ENCODE measurements at places on chromosomes 5 and 9. TPM values are rescaled to one million over a fixed set of nuclear protein-coding genes. Genes with fewer than 3 reads are reported as not detected.
A peak's percentile ranks its signal among the peaks of the same experiment; 100 is the strongest.

The PKD2L2 gene
- total RNA-seq: not detected

The FASTKD3 gene
- 15.4 TPM for total RNA-seq

GRCh38 chr5:61706751-61707150 lies 374.7 kb downstream of the ZSWIM6 start:
- DNase-seq: no peak

GRCh38 chr5:159459951-159460538 lies 129.8 kb upstream of the IL12B start:
- DNase-seq: no peak

- DNase-seq: no peak
These were observed 69.8 kb upstream of the CCDC112 start for GRCh38 chr5:115366223-115366622.

- no peak for DNase-seq
These were observed 920.5 kb downstream of the TLE4 start for GRCh38 chr9:80492221-80492620.

The BASP1 gene
- total RNA-seq: 144 TPM

The FLT4 gene
- total RNA-seq: 7.2 TPM

GRCh38 chr5:126483156-126483555 lies 59.9 kb downstream of the GRAMD2B start:
- no peak for DNase-seq

The NPM1 gene
- 2,089 TPM for total RNA-seq

DNA sequence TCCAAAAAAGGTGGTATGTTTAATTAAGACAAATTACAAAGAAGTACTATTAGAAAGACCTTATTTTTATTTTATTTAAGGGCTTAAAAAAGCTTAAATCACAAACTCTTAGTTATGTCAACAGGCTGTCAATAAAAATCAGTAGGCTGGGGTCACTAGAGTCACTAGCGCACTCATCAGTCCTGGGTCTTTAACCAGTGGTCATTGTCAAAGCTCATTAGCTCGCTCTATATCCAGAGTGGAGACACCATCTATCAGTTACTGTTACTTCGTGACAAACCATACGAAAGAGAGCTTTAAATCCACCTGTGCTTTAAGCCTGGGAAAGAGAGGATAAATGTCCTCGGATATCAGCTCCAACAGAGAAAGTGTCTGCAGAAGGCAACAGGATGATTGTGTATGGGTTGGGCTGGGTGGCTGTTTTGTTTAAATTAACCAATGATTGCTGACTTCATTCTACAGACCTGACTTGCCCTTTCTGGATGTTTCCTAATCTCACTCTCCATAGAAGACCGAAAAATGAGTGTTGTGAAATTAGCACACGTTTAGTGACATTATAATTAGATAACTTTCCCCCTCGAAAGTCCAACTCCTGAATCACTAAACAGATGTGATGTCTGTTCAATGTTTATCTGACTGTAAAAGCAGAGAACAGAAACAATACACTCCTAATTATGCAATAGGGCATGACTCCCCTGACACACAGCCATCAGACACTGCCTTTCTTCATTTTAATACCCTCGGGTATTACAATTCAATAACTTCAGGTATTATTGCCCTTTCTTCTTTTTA lies 123.6 kb upstream of the TNPO1 start:
- DNase-seq: no peak

DNA sequence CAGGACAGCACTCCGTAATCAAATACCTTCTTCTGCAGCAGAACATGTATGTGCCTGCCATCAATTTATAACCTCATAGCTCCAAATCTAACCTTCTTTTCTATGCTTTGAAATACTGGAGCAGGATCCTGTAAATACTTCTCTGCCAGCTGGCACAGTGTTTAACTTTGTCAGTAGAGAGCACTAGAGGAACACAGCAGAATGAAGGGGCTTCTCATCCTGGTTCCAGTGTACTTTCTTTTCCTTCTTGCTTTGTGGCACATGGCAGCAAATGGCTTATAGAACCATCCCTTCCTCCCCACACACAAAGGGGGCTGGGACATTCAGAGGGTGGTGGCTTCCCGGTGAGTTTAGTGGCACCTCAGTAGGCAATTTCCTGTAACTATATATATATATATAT lies 3.8 kb upstream of the FBXW11 start:
- no peak for DNase-seq

The FOXD4 gene
- 0.26 TPM for total RNA-seq

DNA sequence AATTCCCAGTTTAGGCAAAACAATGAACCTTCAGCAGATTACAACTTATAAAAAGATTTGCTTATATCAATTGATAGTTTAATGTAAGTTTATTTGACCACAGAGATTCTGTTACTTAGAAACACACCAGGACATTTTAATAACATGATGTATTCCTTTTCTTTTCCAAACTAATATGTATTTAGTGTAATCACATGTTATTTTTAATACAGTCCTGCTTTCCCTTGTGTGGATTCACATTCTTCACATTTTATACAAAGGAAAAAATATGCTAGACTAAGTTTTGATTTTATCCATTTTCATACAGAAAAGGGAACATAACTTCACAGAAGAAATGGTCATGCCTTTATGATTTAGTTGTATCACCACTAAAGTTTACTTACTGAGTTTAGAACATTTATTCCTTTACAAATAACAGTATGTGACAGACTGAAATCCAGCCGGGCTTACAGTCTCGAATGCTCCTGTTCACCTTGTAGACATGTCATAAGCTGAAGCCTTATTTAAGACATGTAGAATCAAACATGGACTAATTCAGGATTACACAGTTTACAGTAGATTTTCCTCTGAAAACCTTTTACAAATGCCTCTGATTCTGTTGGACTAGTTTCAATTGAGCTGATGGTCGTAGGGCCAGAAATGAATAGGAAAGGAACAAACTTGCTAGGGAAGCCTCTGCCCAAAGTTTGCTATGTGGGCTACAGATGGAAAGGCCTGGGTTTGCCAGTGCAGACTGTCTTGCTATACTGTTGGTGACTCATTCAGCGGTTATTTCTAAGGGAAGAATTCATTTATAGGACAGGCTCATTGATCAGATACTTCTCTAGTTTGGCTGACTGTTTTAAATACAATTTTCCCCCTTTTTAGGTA lies 6.6 kb upstream of the ASPN start:
- no peak for DNase-seq

The RNF183 gene
- not detected for total RNA-seq

The AMBP gene
- total RNA-seq: 1.7 TPM

The PCSK1 gene
- total RNA-seq: 9.2 TPM

- DNase-seq: no peak
These were observed 176.1 kb downstream of the ATPSCKMT start for GRCh38 chr5:10073441-10074104.

The ARSI gene
- total RNA-seq: 3.6 TPM

The ANKRD31 gene
- total RNA-seq: not detected

The PDE8B gene
- total RNA-seq: 0.03 TPM

- DNase-seq: peak; percentile 77
These were observed 16.7 kb upstream of the SLC25A51 start for GRCh38 chr9:37920471-37921167.

The HSPB3 gene
- not detected for total RNA-seq

DNA sequence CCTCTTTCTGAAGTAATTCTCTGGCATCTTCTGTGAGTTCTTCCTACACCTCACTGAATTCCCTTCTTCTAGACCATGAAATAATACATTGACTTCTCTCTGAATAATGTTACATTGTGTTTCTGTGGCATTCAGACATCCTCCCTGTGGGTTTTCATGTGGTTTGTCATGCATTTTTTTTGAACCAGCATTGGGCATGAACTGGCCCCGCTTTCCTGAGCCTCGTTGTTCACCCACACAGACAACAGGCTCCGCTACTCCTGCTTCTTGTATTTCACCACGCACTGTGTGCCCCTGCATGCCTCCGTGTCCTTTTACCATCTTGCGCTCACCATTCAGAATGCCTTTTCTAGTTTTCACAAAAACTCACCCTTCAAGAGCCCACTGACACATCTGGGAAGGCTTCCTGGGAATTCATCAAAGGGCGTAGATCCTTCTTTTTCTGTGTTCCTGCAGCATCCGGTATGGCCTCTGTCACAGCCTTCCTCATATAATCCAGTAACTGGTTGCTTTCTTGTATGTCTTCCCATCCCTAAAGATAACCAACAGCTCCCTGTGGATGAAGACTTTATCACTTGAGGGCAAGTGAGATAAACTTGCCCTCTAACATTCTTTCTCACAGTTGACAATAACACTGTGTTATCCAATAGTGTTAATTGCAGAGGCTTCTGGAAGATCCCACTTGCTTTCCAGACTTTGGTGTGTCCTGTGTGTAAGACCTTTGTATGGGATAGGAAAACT lies 51.5 kb upstream of the ADAMTSL1 start:
- DNase-seq: no peak

DNA sequence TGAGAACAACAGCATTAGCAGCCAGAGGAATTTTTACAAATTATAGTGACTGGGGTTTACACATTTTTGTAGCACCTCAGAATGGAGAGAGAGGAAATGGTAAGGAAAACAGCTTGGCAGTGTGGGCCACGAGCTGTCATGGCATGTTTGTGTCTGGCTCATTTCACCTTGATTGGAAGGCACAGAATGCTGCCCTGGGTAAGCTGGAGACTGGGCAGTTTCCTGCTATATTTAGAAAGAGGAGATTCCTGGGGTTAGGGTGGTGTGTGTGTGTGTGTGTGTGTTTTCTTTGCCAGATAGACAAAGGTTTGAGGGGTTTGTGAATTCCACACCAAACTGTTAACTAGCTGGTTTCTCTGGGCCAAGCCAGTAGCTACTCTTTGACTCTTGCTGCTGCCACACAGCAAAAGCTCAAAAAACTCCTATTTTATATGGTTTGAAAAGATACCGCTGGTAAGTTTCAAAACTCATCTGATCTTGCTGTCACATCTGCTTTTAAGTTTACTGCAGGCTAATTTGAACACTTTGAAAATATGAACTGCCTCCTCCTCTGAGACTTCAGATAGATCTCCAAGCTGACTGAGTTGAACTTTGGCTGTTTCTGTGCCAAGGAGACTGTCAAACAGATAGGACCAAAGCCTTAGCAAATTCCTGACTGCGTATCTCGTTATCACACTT lies 9.1 kb downstream of the ARHGAP26 start:
- DNase-seq: no peak

DNA sequence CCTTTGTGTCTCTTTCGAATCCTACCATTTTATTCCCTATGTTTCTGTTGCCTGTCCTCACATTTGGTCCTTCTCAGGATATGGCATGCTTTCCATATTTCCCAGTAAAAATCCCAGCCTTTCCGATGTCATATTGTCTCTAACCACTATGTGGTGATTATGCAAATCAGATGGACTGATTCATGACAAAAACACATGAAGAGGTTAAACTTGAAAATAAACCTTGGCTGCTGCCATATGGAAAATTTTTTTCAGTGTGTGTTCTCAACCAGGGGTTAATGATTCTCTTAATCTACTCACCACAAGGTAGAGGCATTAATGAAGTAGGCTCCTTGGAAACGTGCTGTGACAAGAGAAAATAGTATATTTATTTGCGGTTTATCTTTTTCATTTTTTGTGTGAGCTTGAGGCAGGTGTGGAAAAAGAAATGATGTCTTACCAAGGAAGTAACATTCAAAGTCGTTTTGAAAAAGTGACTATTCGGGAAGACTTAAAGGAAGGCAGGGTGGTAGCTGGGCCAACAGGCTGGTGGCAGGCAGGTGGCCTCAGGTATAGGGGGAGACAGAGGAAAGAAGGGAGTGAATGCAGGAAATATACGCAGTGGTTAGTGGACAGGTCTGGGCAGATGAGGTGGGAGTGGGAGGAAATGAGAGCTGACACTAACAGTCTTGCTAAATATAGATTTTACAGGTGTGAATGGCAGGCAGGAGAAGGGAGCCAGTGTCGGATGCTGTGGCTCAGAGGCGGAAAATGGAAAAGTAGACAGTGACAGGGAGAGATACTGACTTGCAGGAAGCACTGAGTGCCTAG lies 46.2 kb downstream of the DMRT2 start:
- no peak for DNase-seq

GRCh38 chr5:146006470-146007190 lies 70.3 kb downstream of the SH3RF2 start:
- DNase-seq: no peak

DNA sequence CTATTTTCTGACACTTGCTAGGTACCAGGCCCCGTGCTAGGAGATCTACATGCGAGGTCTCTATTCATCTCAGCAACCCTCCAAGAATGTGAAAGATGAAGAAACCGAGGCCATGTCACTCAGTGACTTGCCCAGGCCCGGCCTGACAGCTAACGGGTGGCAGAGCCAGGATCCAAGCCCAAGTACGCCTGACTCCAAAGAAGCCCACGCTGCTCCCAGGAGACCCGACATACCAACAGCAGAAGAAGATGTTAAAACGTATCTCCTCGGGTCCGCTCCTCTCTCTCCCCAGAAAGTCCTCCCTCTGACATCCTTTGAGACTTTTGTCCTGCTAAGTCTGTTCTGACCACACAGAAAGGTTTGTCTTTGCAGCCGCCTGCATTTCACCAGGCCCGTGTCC lies 65.2 kb downstream of the CRB2 start:
- DNase-seq: no peak

GRCh38 chr9:5430912-5431311 lies 6.8 kb downstream of the PLGRKT start:
- DNase-seq: no peak

DNA sequence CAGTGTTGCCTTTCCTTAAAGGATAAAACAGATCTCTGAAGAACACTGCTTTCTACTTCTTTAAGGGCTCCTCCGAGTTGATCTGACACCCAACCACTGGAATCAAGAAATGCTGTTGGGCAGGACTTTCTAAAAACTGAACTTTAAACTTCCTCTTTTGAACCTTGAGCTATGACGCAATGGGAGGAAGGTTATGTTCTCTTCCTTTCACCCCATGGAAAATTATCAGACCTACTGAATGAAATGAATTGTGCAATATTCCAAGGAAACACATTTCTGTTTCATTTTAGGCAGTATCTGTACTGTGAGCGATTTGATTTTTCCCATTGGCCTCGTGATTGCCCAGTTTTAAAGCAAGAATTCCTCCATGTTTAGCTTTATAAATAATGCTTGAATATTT lies 206.0 kb upstream of the PRR16 start:
- no peak for DNase-seq

DNA sequence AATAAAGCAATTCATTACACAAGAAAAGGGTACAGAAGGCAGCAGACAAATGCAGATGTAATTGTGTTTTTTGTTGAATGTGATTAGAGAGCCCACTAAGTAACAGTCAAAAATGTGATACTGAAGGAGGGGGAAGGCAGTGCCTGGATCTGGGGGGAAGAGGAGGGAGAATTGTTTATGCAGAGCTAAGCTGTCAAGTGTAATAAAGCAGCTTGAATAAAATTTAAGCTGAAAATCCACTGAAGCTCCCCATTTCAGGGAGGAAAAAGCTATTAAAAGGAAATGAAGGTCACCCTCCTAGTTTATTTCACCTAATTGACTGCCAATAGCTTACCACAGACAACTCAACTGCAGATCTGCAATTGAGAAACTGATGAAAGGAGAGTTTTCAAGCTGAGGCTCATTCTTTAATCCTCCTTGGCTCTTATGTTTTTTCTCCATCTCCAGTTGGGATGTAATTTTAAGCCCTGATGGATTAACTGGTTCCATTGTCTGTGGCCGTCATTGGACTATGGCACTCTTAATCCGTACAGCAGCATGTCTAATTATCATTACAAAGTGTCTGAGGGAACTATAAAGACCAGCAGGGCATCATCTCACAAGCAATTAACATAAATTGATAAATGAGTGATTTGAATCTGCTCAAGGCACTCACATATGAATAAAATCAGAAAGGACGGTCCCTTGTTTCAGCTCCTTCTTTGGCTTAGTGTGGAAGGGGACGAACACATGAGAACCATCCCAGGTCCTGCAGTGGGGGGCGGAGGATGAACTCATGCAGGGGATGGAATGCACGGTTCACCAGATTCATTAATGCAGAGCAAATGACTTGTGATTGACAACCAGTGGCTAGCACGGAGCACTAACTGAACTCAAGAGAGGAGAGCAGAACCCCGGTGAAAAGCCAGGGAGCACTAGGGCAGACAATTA lies 38.5 kb downstream of the TLE1 start:
- DNase-seq: no peak

The GMCL2 gene
- total RNA-seq: not detected

The ENTREP1 gene
- total RNA-seq: 7.5 TPM

All from H7 (cell line).